ENCODE measurements at places on chromosomes 2 and 18.
A peak's percentile ranks its signal among the peaks of the same experiment; 100 is the strongest.

- DNase-seq = no peak
These were observed 29.8 kb downstream of the CYTIP start for GRCh38 chr2:157414050-157414449.

GRCh38 chr18:61503688-61504087, 170.5 kb downstream of the CDH20 start:
- DNase-seq = no peak

- no peak for DNase-seq
These were observed 169.9 kb downstream of the SMAD7 start for GRCh38 chr18:48780913-48781162.

GRCh38 chr2:240500561-240501423, 57.0 kb downstream of the ANKMY1 start:
- peak; percentile 24 for DNase-seq

DNA sequence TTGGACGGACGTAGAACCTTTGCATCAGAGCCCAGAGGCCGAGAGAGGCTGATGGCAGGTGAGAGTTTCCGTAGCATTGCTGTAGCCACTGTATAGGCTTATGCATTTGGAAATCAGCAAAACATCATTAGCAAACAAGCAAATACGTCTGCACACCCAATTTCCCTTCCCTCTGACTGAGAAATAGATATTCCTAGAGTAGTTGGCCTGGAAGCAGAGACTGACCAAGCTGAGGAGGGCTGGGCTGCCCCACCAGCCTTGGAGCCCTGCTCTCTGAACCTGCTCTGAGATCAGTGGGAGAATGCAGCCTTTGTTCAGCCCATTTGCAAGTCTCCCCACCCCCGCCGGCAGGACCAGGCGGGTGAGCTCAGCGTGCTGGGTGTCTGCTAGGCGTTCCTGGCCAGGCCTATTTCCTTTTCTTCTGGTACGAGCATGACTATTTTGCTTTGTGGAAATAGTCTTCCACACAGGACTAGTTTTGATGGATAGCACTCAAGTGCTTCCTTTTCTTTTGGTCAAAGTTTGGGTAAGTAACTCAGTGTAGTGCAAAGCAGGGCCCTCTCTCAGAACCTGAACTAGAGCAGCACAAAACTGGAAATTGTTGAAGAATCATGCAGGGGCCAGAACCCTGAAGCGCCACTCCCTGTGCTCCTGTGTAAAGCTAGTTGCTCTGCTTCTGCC, 21.9 kb upstream of the RNF149 start:
- DNase-seq = peak; percentile 79

- DNase-seq = no peak
These were observed 29.1 kb downstream of the PPM1B start for GRCh38 chr2:44197816-44198215.

DNA sequence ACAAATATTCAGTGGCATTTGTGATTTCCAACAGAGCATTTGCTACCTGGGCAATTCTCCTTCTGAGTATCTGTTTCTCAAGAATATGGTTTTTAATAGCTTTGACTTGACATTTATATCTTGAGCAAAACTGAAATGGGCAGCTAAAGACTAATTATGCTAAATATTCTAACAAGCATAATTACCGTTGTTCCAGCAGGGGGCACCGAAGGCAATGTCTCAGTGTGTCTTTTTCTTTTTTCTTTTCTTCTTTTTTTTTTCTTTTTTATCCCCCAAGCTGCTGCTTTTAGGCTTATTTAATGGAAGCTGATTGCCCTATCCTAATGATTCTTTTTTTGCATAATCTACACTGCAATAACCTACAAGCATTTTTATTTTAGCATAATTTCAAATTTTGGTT, 138.9 kb upstream of the NABP1 start:
- DNase-seq = no peak

GRCh38 chr2:237864444-237864931, 5.1 kb downstream of the RAMP1 start:
- DNase-seq = no peak
